HL-60 (cell line): ENCODE measurements at places on chromosomes 16 and 17.
A peak's percentile ranks its signal among the peaks of the same experiment; 100 is the strongest.

GRCh38 chr17:14318918-14319205 lies 18.0 kb downstream of the HS3ST3B1 start:
- DNase-seq = no peak

- no peak for DNase-seq
Observed at GRCh38 chr17:42197564-42198156, 3.4 kb upstream of the GHDC start.

DNA sequence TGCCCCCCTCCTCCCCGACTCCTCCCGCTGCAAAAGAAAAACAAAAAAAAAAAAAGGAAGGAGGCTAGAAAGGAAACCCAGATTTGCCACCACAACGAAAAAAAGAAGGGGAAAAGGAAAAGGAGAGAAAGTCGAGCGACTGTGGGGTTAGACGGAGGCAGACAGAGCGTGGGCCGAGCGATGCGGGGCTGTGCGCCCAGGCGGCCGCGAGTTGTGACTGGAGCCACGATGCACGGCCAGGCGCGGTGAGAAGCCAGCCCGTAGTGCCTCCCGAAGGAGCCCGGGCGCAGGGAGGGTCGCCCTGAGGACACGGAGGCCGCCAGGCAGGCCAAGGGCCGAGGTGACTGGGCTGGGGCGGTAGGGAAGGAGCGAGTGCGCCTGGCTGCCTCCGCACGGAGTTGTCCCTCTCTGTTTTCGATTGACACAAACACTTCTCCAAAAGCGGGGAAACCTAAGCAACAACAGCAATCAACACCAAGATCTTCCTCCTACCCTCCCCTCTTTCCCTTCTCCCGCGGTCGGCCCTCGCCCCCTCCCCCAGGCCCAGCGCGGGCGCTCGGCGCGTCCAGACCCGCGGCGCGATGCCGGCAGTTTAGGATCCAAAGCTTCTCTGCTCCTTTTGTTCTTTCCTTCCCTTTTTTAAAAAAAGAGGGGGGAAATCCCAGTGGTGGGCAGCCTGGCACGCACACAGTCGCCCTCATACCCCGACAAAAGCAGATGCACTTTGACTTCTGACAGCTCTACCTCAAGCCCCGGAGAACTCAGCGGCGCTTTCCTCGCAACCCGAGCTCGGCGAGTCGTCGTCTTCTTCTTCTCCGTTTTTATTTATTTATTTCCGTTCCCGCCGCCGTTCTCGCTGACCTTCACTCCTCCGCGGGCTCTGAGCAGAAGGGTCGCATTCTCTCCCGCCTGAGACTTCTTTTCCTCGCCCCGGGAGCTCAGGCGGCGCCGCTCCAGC lies at the start of gene LHX1:
LHX1 (plus strand) TSS at position 475 of the 958 bp plus-strand sequence. CDS start 723 bp downstream, outside the sequence.
- DNase-seq = no peak

GRCh38 chr17:77423589-77424451 lies 283.1 kb downstream of the SEC14L1 start:
- DNase-seq = no peak

DNA sequence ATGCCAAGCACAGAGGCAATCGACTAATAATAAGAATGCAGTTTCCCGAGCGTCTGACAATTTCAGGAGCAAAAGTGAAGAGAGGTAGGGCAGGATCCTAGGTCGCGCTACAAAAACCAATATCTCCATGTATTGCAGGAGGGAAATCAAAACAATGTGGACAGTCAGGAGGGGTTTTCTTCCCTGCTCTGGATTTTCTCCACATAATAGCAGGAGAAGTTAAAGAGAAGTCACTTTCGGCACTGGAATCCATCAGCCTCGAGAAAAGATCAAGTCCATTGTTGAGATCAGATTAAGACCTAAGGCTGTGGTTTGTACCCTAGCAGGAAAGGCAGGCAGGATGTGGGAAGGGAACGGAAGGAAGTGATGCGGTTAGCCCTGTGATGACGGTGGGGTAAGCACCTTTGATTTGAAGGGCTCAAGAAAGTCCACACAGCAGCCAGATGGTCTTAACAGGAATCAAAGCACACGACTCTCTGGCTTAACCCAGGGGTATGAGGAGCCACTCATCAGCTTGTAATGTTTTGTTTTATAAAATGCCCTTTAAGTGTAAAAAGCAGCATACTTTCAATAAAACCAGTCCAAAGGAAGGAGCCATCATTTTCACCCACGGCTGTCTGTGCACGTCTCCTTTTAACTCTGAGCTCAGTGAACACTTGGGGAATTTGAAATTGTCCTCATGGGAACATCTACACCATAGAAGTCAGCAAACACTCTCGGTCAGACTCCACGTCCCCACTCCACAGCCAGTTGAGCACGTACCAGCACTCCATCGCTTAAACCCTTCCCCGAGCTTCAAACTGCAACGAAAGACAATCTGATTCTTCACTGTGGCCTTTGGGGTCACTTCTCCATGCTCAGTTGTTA lies 15.8 kb upstream of the AKTIP start:
- no peak for DNase-seq

DNA sequence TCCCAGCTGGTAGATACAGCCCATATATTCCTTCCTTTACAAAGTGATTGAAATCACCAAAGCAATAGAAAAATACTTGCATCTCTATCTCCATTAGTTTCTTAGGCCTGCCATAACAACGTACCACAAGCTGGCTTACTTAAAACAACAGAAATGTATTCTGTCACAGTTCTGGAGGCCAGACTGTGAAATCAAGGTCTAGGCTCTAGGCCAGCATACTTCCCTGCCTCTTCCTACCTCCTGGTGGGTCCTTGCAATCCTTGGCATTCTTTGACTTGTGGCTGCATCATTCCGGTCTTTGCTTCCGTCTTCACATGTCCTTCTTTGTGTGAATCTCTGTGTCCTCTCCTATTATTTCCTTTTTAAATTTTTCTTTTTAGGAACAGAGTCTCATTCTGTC lies 62.5 kb downstream of the ERCC4 start:
- no peak for DNase-seq

DNA sequence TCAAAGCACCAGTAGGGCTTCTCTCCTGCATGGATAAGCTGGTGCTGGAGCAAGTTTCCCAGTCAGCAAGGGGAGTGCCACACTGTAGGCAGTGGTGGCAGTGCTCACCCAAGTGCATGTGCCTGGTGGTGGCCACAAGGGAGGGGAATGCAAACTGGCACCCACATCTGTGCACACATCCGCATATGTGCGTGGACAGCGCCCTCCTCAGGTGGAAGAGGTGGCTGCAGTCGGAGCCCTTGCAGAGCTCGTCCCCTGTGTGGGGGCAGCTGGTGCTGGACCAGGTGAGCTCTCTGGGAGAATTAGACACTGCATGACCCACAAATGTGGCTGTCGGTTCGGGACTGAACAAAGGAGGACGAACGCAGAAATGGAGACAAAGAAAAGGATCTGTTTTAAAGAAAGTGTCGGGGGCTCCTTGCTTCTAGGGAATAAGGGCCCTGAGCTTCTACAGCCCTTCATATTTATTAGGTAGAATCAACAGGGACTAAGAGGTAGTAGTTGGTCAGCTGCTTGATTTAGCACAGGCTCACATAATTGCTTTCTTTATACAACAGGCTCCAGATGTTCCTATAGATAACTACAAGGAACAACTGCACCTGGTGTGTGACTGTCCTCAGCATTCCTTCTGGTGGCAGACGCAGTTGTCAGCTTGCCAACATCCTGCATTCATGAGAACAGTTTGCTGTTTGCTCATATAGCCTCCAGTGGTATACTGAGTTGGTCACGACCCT lies 5.3 kb upstream of the ZNF689 start:
- DNase-seq = no peak

GRCh38 chr17:58267347-58268324 lies 13.1 kb downstream of the MPO start:
- peak; percentile 57 for DNase-seq

DNA sequence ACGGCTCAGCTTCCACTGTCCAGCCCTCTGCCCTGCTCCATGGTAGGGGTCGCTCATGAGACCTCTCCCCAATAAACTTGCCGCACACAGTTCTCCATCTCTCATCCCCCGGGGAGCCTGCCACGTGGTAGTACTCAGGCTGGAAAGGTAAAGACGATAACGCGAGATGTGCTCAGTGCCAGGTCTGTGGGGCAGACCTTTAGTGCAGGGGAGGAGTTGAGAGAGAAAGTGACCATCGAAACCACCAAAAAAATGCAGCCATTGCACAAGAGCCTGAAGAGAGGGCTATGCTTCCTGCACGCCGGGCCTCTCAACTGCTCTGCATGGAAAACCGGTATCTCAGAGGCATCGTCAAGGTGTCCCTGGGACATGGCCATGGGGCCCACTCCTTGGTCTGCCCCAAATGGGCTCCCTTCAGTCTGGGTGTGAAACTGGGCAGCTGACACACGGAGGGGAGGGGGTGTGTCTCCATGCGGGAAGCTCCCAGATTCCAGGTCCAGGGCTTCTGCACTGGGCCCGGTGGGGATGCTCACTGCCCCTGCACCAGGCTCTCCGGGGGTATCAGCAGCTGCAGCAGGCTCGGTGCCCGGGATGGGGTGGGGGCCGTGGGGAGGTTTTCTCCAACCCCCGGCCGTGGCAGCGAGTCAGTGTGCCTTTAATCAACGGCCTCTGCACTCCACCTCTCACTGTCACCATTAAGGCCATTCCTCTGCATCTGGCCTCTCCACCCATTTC lies 4.7 kb upstream of the AANAT start:
- DNase-seq = no peak

- no peak for DNase-seq
Observed at GRCh38 chr16:23914946-23915530, 79.3 kb downstream of the PRKCB start.

DNA sequence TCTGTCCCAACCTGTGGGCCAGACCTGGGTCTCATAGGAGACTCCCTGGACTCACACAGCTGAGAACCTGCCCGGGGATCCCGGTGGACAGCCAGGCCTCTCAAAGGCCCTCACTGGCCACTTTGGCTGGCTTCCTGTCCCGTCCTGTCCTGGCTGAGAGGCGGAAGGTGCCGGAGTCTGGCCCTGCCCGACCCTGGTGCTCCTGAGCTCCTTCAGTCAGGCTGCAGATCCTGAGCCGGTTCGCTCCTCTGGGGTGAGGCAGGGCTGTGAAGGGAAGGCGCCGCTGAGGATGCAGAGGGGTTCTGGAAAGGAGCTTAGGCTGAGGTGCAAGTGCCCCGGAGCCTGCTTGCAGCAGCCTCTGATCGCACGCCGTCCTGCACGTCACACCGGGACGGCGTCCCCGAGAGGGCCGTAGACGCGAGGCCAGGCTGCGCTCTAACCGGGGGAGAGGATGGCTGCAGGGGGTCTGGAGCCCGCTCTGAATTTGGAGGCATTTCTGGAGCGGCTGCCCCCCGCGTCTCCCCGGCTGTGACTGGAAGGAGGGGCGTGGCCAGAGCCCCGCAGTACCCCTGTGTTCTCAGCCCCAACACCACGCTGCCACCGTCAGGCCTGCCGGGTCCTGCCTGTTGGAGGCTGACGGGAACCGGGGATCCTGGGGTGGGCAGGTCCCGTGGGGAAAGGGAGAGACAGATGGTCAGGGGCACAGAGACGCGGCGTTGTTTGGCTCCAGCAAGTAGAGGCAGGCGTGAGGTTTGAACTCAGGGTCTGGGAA lies 4.1 kb downstream of the HGS start:
- DNase-seq = no peak

- no peak for DNase-seq
Observed at GRCh38 chr17:19719355-19720209, 3.2 kb upstream of the SLC47A2 start.

DNA sequence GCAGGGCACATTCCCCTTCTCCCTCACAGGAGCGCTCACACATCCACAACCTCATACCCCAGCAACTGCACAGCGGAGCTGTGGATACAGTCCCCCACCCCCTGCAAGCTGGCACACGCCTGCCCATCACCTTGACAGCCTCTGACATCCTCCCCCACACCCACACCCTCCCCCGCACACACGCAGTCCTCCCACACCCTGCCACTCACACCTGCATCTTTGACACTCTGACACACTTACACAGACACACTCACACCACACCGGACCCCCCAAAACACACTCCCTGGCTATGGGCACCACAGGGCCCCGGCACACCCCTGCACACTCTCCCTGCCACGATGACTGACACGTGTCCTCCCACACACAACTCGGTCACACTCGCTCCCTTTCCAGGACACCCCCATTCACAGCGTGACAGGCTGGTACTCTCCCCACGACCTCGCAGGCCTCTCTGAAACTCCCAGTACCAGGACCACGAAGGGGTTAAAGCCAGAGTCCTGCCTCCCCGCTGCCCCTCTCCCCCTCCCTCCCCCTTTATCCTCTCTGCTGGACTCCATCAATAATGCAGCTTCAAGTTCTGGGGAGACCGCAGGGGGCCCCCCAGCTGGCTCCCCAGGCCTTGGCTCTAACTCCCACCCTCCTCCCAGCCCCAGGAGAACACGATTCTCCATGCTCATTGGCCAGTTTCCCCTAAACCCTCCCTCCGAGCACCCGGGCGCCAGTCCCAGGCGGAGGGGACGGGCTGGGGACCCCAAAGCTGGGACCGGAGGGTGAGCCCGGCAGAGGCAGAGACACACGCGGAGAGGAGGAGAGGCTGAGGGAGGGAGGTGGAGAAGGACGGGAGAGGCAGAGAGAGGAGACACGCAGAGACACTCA lies at the start of gene PPP1R1B:
PPP1R1B (plus strand) TSS at position 782 of the 876 bp plus-strand sequence. CDS start 441 bp downstream, outside the sequence.
- no peak for DNase-seq

DNA sequence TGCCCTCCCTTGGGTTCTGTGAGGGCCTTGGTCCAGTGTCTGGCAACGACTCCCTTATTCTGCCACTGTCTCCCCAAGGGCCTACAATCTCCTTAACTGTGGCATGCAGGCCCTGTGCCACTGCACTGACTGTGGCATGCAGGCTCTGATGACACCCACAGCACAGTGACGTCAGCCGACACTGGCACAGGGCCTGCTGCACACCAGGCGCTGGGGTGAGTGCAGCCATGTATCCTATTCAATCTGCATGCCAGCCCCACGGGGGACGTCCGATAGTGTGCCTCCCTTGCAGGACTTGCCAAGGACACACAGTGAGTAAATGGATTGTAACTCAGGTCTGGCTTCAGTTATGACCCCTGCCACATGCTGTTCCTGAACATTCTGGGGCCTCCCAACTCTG lies 39.8 kb upstream of the RASD1 start:
- DNase-seq = no peak

DNA sequence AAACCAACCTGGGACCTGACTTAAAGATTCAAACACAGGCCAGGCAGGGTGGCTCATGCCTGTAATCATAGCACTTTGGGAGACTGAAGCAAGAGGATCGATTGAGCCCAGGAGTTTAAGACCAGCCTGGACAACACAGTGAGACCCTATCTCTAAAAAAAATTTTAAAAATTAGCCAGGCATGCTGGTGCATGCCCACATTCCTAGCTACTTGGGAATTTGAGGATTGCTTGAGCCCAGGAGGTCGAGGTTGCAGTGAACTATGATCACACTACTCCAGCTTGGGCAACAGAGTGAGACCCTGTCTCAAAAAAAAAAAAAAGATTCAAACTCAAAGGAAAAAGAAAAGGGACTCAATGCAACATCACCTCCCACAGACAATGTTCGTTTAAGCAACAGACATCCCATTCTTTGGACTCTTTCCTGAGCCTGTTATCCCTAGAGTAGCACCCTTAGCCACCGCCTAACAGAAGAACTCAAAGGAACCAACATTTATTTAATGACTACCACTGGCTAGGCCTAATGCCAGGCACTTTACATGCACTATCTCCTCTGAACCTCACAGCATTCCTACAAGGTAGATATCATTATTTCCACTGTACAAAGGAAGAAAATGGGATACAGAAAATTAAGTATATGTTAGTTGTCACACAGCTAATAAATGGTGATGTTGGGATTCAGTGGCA lies 12.7 kb downstream of the MYO18A start:
- DNase-seq = no peak

GRCh38 chr17:73679476-73679875 lies 35.2 kb upstream of the SDK2 start:
- DNase-seq = no peak

- DNase-seq = no peak
Observed at GRCh38 chr17:81130385-81131361, 34.6 kb upstream of the PVALEF start.

- DNase-seq = no peak
Observed at GRCh38 chr16:67517661-67518423, 10.8 kb upstream of the RIPOR1 start.
